Smooth muscle cell of trachea (primary cell): ENCODE measurements at places on chromosomes 2 and 18. TPM values are rescaled to one million over a fixed set of nuclear protein-coding genes. Genes with fewer than 3 reads are reported as not detected.

Gene DQX1
- total RNA-seq: under 0.01 and 0.29 TPM in 2 replicates

Gene IMPA2
- total RNA-seq: 10.2 and 24.0 TPM in 2 replicates

Gene CPLX4
- total RNA-seq: not detected in 2 replicates

Gene EPC2
- total RNA-seq: 15.7 and 21.2 TPM in 2 replicates

Gene ELOA2
- total RNA-seq: not detected in 2 replicates

Gene CCDC150
- total RNA-seq: 3.6 and 11.3 TPM in 2 replicates

Gene ITPRIPL1
- 2.9 and 5.8 TPM in 2 replicates for total RNA-seq

Gene RAB12
- total RNA-seq: 60.7 and 62.1 TPM in 2 replicates
